ENCODE measurements at places on chromosomes 11 and 22. TPM values are rescaled to one million over a fixed set of nuclear protein-coding genes. Genes with fewer than 3 reads are reported as not detected.
A peak's percentile ranks its signal among the peaks of the same experiment; 100 is the strongest.

Gene SERPIND1
- total RNA-seq: 4.5 TPM

Gene MS4A15
- total RNA-seq: not detected

Gene KCNA4
- 11.0 TPM for total RNA-seq

DNA sequence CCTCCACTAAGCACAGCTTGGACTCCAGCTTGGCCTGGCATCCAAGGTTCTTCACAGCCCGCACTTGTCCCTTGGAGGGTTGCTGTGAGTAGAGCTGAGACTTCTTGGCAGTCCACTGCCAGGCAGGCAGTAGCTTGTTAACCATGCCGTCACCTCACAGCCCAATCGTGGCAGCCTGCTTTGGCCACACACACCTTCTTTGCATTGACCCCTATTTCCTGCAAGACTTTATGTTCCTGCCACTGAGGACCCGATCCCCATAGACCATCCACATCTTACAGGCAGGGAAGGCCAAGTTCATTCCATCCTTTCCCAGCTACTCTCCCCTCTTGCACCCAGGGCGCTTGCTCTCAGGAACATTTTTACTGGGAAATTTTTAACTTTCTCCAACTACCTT, 2.5 kb upstream of the PYGM start:
- DNase-seq: no peak

GRCh38 chr11:11036848-11037732, 179.2 kb upstream of the ZBED5 start:
- DNase-seq: peak; percentile 38
